ENCODE measurements at places on chromosomes 1 and 21.

- no peak for DNase-seq
Measured at GRCh38 chr1:72954943-72955342, 672.6 kb upstream of the NEGR1 start.

GRCh38 chr1:11520531-11521233 lies 41.7 kb downstream of the DISP3 start:
- no peak for DNase-seq

DNA sequence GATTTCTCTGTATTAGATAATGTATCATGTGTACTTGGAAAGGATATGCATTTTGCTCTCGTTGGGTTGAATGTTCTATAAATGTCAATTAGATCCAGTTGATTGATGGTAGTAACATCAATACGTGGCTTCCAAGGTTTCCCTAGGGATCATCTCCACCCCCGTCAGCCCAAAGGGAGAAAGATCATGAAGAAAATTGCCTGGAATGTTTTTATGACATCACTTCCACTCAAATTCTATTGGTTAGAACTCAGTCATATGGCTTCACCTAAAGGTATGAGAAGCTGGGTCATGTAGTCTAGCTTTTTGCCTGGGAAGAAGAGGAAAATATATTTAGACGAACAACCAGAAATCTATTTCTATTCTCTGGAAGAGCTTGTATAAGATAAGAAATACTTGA lies at the start of gene C1orf185:
C1orf185 (plus strand) TSS at position 253 of the 400 bp plus-strand sequence; CDS start at position 259, 6 bp downstream.
- DNase-seq, result no peak

GRCh38 chr1:1630191-1630964 lies 1.6 kb upstream of the MMP23B start:
- no peak for DNase-seq

DNA sequence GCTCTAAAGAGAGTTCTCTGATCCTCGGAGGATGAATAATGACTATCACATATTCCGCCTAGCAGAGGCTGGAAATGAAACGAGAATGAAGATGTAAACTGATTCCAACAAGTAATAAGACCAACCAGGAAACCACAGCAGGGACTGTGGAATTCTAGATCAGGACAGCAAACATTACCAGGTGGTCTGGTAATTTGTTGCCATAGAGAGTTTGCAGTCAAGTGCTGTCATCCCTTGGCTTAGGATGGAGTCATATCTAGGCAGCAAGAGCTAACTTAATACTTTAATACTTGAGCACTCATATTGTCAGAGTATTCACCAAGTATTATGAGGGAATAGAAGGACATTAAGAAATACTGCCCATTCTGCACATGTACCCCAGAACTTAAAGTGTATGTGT lies 45.1 kb upstream of the MUTYH start:
- DNase-seq, result no peak

DNA sequence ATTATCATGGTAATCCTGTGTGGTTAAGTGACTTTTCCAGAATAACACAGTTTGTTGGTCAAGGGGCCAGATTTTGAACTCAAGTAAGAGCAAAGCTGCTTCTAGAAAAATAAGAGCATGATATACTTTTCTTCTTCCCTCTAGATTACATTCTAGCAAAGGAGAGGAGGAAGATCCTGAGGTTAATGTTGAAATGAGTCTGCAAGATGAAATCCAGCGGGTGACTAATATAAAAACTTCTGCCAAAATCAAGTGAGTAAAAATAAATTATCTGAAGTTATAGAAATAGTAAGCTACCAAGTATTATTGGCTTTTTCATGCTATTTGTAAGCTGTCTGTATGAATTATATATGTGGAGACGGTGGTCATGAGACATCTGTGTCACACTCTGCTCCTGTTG lies 12.8 kb downstream of the WDR3 start:
- no peak for DNase-seq

GRCh38 chr1:166297993-166298392 lies 131.2 kb upstream of the FAM78B start:
- no peak for DNase-seq

DNA sequence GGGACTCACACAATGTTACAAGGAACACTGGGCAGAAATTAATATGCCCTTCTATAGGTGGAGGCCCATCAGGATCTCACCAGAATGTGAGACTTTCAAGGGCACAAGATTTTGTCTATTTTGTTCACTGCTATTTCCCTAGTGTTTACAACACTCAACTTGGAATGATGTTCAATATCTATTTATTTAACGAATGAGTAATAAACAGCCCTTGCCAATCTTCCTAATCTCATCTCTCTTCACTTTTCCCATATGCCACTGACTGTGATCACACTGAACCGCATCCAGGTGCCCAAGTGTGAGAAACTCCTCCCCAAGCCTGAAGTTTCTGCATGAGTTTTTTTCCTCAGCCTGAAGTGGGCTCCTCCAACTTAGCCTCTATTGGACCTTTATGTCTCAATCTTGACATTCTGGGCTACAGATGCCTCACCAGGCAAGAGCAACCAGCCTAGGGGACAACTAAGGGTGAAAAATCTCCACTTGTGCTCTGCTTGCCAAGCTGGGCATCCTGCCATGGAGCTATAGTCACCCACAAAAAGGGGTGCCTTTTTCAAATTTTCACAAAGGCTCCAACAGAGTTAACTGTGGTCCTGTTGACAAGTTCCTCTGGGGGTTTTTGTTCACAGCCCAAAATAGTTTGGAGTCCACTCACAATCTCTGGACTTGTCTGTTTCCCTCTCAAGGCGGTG lies 105.6 kb downstream of the PLPP3 start:
- peak; percentile 62 for DNase-seq

DNA sequence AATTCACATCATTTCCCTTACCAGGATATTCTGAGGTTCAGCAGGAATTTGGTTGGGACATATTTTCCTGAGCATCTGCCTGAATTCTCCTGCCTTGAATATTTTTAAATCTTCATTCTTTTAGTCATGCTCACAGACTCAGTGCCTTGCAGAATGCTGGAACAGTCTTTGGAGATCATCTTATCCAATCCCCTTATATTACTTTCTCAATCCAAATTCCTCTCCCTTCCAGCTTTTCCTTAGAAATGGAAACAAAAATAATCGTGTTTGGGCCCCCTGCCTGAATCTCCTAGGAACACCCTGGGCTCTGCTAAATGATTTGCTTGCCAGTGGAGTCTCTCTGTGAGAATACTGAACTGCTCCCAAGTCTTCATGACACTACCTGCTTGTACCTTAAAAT lies 38.4 kb downstream of the LHX8 start:
- peak; percentile 21 for DNase-seq

DNA sequence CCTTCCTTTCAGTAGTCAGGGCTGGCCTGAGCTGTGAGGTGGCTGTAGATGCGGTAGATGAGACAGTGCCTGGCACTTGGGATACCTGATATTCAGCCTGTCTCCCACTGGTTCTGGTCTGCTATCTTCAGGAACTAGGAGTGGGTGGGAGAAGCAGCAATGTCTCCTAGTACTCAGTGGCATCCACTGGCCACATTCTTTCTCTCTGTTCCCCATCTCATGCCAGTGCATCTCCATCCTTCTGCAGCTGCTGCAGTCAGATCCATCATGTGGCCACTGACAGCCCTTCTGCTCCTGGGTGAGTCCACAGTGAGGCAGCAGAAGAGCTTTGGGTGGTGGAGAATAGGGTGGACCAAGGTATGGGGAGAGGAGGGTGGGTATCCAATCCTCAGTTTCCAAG lies 1.1 kb downstream of the FCRLB start:
- no peak for DNase-seq

DNA sequence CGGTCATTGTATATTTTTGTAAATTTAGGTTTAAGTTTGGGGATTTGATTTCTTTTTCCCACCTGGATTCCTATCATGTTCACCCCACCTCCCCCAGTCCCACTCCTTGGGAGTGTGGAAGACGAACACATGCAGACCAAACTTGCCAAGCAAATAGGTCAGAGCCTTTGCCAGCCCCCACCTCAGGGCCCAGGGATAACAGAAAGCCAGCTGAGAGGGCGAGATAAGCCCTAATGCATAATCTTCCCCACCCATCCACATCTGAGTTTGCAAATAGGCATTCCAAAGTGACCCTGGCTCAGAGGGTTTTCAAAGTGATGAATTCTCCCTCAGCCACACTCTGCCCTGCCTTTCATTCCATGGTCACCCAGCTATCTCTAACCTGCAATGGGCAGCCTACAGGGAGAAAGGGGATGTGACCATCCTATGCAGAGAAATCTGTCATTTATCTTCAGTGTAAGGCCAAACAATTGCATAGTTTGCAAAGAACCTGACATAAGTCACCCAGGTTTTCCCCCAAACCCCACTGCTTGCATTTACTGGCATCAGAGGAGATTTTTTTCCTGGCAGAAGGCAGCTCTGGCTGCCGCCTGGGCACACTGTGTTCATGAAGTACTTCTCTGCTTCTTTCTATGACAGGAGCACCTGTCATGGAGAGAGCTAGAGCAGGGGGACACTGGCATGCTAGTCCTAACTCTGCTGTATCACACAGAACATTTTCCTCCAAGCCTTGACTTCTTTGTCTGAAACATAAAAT lies 69.0 kb upstream of the NFIA start:
- DNase-seq, result no peak

- DNase-seq, result no peak
Measured at GRCh38 chr1:167775178-167775577, 53.4 kb downstream of the MPZL1 start.

GRCh38 chr1:94538243-94538827 lies 3.2 kb downstream of the F3 start:
- DNase-seq, result no peak

DNA sequence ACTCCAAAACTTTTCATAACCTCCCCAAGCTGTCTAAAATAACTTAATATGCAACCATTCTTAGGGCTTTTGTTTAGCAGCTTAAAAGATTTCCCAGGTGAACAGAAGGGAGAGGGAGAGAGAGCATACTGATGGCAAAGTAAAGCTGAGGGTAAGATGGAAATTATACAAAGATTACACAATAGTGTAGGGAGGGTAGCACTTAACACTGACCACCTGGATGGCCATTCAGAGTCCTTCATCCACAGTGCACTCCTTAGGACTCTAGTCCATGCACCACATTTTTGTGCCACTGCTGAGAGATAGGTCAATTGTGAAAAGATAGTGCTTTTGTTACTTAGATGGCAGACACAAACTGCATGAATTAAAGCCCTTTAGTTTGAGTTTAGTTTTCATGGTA lies 574.6 kb downstream of the LMO4 start:
- DNase-seq, result no peak

DNA sequence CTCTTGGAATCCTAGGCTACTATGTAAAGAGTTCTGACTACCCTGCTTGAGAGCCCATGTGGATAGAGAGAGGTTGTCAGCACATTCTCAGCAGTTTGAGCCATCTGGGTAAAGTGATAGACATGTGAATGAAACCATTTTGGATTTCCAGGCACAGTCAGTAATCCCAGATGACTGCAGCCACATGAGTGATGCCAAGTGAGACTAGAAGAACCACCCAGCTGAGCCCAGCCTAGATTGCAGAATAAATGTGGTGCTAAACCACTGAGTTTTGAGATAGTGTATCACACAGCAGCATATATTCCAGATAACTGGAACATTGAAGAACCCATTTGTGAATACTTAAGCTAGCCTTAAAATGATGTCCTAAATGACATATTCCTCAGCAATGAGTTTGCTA lies 166.2 kb downstream of the ATP6V1G3 start:
- no peak for DNase-seq

DNA sequence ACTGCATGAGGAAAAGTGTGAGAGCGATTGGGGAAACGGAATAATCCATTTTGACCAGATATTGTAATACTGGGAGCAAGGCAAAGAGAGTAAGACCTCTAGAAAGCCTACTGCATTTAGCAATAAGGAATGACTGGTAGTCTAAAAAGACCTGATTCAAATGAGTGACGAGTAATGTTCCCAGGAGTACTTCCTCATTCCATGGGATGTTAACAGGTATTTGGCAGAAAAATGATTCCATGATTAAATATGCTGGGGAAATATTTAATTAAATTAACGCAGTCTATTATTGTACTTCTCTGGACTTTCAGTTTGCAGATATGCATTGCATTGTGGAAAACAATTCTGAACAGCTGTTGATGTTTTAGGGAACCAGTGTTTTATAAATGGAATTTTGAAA lies 105.5 kb downstream of the RPE65 start:
- no peak for DNase-seq

GRCh38 chr1:246415028-246415427 lies 92.1 kb downstream of the SMYD3 start:
- no peak for DNase-seq

- DNase-seq, result no peak
Measured at GRCh38 chr1:53131590-53131938, 10.9 kb downstream of the SLC1A7 start.

DNA sequence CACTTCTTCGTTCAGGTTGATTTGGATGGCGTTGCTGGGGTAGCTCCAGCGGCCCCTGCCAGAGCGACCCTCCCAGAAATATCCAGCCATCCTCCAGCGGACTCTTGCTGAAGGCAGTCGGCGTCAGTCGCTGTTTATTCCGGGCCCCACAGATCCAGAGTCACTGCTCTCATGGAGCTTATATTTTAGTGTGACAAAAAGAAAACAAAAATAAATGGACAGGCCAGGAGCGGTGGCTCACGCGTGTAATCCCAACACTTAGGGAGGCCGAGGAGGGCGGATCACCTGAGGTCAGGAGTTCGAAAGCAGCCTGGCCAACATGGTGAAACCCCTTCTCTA lies 791 bp upstream of the CFAP298 start:
- DNase-seq, result no peak

DNA sequence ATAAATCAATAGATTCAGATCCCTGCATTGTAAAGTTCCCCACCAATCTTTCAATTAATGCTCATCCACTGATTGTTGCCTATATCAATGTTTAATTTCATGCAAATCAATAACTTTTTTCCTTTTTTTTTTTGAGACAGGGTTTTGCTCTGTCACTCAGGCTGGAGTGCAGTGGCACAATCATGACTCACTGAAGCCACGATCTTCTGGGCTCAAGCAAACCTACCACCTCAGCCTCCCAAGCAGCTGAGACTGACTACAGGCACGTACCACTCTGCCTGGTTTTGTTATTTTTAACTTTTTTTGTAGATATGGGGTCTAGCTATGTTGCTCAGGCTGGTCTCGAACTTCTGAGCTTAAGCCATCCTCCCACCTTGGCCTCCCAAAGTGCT lies 25.7 kb downstream of the DIO1 start:
- no peak for DNase-seq

DNA sequence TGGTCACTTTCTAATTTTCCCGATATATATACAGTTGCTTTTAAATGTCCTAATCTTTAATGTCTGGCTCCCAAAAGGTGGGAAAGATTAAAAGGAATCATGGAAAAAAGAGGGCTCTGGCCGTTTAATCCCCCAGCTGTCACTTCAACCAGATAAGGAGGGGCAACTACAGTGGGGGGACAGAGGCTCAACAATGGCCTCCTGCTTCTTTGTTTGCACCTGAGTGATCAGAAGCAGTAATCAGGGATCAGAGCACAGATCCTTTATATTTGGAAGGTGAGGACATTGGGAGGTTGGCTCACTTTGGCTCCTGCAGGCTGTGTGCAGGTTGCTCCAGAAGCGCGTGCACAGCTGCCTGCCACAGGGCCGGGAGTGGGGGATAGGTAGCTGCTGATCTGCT lies 212.8 kb downstream of the FMN2 start:
- DNase-seq, result no peak

DNA sequence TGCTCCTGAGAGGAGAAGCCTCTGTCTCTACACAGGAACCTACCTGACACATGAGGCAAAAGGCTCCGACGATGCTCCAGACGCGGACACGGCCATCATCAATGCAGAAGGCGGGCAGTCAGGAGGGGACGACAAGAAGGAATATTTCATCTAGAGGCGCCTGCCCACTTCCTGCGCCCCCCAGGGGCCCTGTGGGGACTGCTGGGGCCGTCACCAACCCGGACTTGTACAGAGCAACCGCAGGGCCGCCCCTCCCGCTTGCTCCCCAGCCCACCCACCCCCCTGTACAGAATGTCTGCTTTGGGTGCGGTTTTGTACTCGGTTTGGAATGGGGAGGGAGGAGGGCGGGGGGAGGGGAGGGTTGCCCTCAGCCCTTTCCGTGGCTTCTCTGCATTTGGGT lies 3.9 kb upstream of the ACKR1 start:
- DNase-seq, result no peak

Measured in midbrain (tissue), 1 donor.